ENCODE measurements at places on chromosomes 1 and 21. TPM values are rescaled to one million over a fixed set of nuclear protein-coding genes. Genes with fewer than 3 reads are reported as not detected.

The GJB3 gene
- not detected for total RNA-seq

The RGS13 gene
- total RNA-seq: not detected

The ADORA1 gene
- 0.65 TPM for total RNA-seq

The RGS4 gene
- total RNA-seq: 809 TPM

The HHIPL2 gene
- 0.23 TPM for total RNA-seq

The RORC gene
- total RNA-seq: 0.03 TPM

The IFT25 gene
- 16.0 TPM for total RNA-seq

The EPHB2 gene
- total RNA-seq: 12.2 TPM

The CELA2B gene
- not detected for total RNA-seq

The LRRC41 gene
- total RNA-seq: 98.3 TPM

The FLG2 gene
- total RNA-seq: not detected

The NHLH2 gene
- not detected for total RNA-seq

The FMO3 gene
- total RNA-seq: 0.43 TPM

The C21orf58 gene
- total RNA-seq: 4.6 TPM

The TDRD5 gene
- total RNA-seq: not detected

The CFAP45 gene
- total RNA-seq: 0.73 TPM

The FCRL6 gene
- total RNA-seq: not detected

The APCS gene
- total RNA-seq: not detected

The RPE65 gene
- total RNA-seq: not detected

The CLDN14 gene
- total RNA-seq: 0.26 TPM

The SMIM34 gene
- 0.13 TPM for total RNA-seq

The POU3F1 gene
- not detected for total RNA-seq

The GFI1 gene
- total RNA-seq: 0.07 TPM

The LCE2B gene
- not detected for total RNA-seq

The ZFP69 gene
- 2.1 TPM for total RNA-seq

The C1orf167 gene
- 0.20 TPM for total RNA-seq

The FAM163A gene
- not detected for total RNA-seq

All from smooth muscle cell of the pulmonary artery (primary cell).